CD4-positive, alpha-beta T cell (primary cell): ENCODE measurements at places on chromosomes 3 and 15. TPM values are rescaled to one million over a fixed set of nuclear protein-coding genes. Genes with fewer than 3 reads are reported as not detected.

GRCh38 chr3:173737167-173737808, 339.7 kb downstream of the NLGN1 start:
- DNase-seq = no peak

The BLM gene
- total RNA-seq = 1.6 TPM

The NUP210 gene
- 83.5 TPM for total RNA-seq

The TMC3 gene
- total RNA-seq = not detected

DNA sequence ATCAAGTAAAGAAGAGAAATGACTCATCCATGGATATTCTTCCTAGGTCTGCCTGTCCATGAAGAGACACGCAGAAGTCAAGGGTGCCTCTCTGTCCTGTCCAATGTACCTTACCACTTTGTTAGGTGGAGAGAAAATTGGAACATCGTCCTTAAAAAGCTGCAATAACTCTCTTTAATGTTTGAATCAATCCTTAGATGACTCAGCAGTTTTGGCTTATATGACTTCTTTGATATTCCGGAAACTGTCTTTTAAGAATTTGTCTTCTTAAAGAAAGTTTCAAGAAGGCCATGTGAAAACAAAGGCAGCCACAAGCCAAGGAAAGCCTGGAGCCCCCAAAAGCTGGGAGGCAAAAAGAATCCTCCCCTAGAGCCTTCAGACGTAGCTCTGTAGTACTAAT, 49.2 kb downstream of the MRPL3 start:
- DNase-seq = no peak

DNA sequence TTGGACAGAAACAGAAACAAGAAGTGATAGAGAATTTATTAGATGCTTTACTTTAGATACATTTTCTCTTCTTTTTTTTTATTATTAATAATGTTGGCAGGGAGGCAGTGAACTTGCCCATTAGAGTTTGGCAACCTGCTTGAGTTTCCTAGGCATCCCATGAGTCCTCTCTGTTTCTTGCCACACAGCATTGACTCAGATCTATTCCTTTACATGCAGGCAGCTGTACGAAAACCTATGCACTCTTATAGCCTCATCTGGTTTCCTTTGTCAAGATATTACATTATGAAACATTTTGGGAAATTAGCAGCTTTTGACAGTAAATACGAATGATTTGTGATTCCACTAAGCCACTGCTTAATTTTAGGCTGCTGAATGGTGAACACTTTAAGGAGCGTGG, 23.3 kb downstream of the IL1RAP start:
- DNase-seq = no peak

DNA sequence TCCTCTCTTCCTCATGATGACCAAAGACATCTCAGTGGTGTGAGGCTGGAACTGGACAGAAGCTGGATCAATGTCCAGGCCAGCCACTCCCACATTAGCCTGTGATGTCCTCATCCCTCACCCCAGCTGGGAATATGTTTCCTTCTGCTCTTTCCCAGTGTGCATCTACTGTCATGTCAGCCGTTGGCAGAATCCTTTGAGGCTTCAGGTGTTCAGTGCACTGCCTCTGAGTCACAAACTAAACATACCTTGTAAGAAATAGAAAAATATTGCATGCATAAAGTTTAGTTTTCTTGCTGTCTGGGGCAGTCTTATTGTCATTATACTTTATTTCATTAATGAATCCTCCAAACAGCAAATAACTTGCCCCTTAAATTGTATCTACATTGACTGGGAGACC, 161.6 kb upstream of the RASGRP1 start:
- no peak for DNase-seq

DNA sequence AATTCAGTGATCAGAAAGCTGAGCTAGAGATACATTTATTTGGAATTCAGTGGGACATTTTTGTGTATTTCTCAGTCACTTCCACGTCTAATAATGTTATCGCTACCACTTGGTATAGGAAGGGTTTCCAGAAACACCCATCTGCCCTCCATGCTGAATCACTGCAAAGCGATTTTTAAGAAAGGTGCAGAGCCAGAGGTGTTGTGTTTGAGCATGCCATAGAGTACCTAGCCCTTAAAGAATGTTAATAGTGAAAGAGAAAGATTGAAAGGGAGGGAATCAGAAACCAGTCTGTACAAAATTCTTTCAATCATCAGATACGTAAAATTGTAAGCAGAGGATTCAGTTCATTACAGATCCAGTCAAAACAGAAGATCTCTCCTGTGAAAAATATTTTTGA, 80.1 kb upstream of the ARL6 start:
- DNase-seq = no peak

The TNFSF10 gene
- 9.2 TPM for total RNA-seq

- no peak for DNase-seq
These were observed 437.2 kb downstream of the MFSD1 start for GRCh38 chr3:159239059-159239458.
